ENCODE measurements at places on chromosomes 4 and X.

DNA sequence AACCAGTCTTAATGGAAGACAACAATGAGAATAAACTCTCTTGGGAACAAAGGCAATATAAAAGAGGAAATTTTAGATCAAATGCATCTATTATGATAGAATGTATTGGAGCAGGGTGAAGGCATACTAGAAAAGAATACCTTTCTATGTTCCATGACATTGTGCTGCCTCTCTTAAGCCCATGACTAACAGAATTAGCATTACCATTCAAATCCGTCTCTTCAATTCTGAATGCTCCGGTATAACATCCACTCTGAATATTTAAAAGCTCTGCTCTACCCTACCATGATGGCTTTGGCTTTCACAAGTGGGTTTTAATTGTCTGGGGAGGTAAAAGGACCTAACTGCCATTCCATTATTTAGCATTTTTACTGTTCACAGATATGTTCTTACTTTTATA is 1878.4 kb downstream of the ARAP2 start:
- DNase-seq = no peak

- no peak for DNase-seq
Measured at GRCh38 chr4:158610790-158611189, 60.9 kb downstream of the C4orf46 start.

DNA sequence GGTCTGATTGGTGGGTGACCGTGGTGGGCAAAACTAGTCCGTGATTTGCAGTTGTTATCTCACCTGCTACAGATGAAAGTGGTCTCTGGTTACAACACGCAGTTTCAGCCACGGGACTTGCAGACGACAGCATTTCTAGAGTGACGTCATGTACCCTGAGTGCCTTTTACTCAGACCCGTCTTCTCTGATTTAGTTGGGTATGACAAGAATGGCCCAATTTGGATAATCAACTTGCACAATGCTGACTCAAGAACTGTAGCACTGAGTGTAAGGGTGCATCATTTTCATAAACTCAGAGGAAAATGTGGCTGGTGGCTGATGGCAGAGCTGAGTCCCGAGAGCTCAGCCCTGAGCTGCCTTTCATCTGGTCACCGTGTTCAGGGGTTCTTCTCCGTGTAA is 281.4 kb upstream of the FRG1 start:
- no peak for DNase-seq

DNA sequence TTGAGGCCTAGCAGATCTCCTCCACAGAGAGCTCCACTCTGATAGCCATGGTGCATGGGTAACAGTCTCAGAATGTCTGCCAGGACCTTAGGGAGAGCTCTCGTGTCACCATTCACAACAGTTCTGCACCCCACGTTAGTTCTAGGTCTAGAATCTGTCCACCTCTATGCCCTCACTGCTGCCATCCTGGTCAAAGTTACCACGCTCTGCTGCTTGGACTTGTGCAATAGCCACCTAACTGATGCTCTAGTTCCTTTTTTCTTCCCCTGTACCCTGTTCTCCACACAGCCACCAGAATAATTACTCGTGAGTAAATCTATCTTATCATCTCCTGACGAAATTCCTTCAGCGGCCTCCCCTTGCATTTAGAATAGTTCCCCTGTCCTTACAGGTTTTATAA is 268.8 kb upstream of the GATB start:
- DNase-seq = no peak

GRCh38 chr4:86035688-86036087 is 324.2 kb downstream of the MAPK10 start:
- no peak for DNase-seq

DNA sequence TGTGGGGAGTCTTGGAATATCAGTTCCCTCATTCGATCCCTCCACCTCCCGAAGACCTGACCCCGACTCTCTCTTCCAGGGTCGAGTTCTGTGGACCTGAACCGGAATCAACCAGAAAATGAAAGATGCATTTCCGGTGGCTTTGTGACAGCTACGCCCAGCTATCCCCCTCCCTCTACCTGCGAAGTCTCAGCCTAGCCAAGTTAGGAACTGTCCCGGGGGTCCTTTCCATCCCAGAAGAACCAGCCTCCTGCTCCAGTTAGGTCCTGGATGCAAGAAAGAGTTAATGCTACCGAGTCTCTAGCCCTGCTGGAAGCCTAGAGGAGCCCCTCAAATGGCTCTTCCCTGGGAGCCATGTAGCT is 13.4 kb upstream of the ETDC start:
- no peak for DNase-seq

DNA sequence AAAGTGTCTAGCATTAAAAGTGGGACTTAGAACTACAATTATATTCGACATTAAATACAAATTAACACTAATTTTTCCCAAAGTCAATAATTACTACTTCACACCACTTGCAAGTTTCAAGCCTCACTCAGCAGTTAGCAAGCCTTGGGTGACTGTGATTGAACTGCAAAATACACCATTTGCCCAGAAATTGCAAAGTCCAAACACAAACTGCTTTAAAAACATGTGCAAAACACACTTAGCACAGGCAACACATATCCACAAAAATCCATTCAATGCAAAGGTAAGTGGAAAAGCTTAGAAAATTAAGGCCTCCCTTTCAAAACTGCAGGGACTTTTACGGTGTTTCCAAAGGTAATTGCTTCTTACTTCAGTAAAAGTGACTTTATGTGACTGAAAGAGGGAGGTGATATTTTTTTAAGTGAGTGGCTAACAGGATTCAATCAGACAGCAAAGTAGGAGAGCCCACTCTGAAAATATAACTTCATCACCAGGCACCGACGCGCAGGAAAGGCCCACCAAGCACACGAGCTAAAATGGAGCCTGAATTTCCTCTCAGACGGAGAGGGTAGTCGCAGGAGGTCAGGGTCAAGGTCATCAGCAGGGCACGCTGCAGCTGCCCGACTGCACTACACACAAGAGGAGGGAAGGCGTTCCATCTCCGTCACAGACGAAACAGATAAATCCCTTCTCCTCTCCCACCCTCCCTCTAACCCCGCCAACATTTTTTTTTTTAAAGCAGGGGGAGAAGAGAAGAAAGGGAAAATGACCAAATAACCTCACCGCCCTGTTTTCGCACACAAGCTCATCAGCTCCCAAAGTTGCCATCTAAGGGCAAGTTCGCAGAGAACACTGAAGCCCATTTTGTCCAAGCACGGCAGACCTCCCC is 3.1 kb downstream of the ZNF827 start:
- no peak for DNase-seq

GRCh38 chr4:30948653-30949052 is 228.5 kb downstream of the PCDH7 start:
- DNase-seq = no peak

- no peak for DNase-seq
Measured at GRCh38 chrX:113906168-113906567, 677.7 kb upstream of the HTR2C start.

- DNase-seq = no peak
Measured at GRCh38 chrX:9789555-9789954, 3.3 kb downstream of the SHROOM2 start.

All from stimulated activated CD8-positive, alpha-beta memory T cell treated with anti-CD3 and anti-CD28 coated beads, Interleukin-15, amount 100 ng/mL, for 4 hours (primary cell).